Progenitor cell of endocrine pancreas (in vitro differentiated cells): ENCODE measurements at places on chromosomes 6 and 20.
A peak's percentile ranks its signal among the peaks of the same experiment; 100 is the strongest.

DNA sequence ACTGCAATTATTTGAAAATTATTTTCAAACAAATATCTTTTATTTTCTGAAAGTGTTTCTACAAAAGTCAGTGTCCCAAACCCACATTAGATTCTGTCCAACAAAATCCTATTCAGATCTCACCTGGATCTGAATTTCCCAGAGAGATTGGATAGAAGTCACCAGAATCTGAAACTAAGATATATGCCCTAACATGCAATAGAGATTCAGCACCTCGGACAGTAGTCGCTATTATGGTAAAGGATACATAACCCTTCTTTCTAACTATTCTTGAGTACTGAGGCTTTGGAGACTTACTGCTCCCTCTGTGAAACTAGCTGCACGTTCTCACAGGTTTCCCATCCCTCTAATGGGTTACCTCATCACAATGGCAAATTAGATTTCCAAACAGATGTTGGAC is 151.4 kb downstream of the ID4 start:
- no peak for DNase-seq

GRCh38 chr20:219290-220115 is 7.6 kb upstream of the DEFB129 start:
- no peak for DNase-seq

- no peak for DNase-seq
Measured at GRCh38 chr20:53983401-53983800, 87.0 kb downstream of the BCAS1 start.

- no peak for DNase-seq
Measured at GRCh38 chr6:12200015-12200564, 90.1 kb upstream of the EDN1 start.

DNA sequence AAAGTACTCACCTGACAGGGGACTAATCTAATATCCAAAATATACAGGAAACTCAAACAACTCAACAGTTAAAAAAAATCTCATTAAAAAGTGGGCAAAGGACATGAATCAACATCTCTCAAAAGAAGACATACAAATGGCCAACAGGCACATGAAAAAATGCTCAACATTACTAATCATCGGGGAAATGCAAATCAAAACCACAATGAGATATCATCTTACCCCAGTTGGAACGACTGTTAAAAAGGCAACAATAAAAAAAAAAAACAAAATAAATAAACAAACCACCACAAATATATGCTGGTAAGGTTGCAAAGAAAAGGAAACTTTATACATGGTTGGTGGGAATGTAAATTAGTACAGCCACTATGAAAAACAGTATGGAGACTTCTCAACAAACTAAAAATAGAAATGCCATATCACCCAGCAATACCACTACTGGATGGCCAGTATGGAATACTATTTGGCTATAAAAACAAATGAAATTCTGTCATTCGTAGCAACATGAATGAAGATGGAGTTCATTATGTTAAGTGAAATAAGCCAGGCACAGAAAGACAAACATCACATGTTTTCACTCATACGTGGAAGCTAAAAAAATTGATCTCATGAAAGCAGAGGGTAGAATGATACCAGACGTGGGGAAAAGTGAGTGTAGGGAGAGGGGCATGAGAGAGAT is 6.6 kb downstream of the SIRPB2 start:
- DNase-seq = no peak

- no peak for DNase-seq
Measured at GRCh38 chr20:44342248-44342647, 5.4 kb downstream of the R3HDML start.

- DNase-seq = peak; percentile 23
Measured at GRCh38 chr6:147507162-147508041, 1.1 kb upstream of the SAMD5 start.

DNA sequence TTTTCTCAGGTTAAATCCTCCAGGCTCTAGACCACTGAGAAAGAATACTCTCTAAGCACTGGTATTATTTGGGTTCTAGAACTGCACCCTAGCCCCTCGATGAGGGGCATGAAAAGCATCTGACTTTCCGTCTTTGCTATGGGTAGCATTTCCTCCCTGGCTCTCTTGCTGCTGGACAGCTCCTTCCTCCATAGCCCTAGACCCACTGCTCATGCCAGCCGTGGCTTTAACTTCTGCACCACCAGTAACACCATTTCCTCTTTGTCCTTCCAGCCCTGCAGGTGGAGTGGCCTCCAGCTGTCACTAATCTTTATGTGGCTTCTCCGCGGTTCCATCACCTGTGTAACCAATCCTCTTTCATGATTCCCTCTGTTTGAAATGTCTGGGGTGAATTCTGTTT is 194.9 kb downstream of the SCP2D1 start:
- no peak for DNase-seq

DNA sequence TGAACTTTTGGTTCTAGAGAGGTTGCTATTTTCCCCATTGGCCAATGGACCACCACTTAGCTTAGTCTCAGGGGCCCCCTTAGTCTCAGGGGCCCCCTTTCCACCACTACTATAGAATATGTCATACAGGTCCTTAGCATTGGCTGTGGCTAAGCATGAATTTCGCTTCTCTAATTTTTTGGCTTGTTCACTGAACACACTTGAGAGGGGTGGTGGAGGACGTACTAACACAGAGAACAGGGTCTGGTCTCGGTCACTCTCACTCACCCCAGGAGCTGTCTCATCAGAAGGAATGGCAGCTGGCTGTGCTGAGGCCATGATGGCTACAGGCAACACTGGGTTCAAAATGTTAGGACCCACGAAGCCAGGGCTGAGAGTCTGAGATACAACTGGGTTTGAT is 30.3 kb downstream of the ZNF318 start:
- DNase-seq = no peak

DNA sequence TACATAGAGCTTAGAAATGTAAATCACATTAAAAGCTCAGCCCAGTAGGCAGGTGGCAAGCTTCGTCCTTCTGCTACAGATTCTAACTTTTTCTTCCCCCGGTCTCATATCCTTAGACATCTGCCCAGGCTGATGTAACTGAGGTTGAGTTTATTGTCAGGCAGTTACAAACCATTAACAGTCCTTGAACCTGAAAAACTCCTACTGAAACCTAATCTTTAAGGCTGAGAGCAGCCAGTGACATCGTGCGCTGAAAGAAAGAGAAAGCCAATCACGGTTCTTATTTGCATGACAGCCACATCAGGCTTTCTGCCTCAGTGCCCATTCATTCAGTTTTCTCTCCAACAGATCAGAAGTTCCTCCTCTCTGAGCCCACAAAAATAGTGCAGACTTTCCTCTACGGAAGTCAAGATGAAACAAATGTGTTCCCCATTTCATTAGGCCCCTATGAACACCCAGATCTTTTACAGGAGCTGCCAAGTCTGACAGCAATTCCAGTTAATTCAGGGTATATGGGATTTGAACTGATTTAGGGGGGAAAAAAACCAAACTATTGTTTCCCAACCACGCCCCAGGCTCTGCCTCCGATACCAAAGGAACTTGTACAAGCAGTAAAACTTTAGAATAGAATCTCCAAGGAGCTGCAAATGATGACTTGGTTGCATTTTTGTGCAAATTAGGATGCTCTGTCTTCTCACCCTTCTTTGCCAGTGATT is at the start of gene NHSL1:
TSS of gene NHSL1 (minus strand) at position 192 of the 716 bp plus-strand sequence. CDS start 204 bp downstream, outside the sequence.
- no peak for DNase-seq

GRCh38 chr6:147248859-147249258 is 44.6 kb downstream of the STXBP5 start:
- DNase-seq = no peak

DNA sequence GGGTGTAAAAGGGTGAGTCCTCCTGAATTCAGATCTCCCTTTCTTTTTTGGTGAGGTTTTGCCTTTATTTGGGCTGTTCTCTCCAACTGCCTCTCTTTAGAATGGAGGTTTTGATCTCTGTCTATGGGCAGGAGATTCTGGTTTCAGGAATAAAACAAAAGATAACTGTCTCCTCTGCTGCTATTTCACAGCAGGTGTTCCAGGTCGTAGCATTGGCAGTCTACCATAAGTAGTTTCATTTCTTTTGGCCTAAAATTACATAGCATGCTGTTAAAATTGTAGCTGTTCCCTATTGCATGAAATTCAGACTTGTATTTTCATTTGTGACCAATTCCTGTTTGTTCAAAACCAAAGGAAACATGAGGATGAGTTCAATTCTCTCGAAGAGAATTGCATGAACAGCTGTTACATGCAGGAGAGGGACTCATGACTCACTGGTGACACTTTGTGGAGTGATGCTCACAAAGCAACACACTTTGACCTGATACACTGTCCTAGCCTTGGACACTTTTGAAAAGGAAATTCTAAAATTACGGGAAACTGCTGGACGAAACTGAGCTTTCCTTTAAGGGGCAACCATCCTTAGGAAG is 76.8 kb upstream of the SIRPG start:
- DNase-seq = no peak

DNA sequence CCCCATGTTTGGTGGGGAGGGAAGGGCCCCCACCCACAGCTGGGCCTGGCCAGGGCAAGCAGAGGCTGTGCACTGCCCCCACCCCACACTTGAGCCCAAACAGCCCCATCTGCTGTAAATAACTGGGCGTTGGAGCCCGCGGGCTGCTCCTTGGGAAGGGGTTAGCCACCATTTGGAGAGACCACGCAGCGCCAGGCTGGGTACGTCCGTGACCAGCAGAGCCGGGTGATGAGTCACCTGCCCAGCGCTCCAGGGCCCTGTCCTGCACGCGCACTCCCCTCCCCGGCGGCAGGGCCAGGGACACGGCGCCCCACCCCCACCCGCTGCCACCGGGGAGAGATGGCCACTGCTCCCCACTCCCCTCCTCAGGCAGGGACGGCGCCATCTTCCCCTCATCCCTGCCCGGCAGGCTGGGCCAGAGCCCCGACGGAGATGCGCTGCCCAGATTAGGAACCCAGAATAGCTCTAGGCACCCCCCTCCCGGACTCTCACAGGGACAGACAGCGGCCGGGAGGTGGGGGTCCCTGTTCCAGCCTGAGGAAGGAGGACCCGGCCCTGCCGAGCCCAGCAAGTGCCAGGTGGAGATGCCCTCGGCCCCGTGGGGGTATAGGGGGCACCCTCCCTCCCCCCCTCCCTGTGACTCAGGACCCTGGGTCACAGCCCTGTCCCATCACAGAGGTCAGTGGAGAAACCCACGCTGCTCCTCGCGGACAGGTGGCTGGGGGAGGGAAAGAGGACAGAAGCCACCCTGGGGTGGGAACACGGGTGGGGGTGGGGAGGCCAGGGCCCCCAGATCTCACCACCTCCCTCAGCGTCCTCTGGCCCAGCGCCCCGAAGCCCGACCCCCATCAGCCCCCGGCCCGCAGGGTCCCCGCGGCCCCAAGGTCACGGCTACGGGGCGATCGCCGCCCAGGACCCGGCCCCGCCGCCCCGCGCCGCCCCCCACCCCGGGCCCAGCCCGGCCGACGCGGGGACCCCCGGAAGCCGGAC is 642 bp downstream of the EEF1A2 start:
- DNase-seq = peak; percentile 6

- DNase-seq = no peak
Measured at GRCh38 chr6:131101911-131102680, 33.2 kb upstream of the AKAP7 start.

DNA sequence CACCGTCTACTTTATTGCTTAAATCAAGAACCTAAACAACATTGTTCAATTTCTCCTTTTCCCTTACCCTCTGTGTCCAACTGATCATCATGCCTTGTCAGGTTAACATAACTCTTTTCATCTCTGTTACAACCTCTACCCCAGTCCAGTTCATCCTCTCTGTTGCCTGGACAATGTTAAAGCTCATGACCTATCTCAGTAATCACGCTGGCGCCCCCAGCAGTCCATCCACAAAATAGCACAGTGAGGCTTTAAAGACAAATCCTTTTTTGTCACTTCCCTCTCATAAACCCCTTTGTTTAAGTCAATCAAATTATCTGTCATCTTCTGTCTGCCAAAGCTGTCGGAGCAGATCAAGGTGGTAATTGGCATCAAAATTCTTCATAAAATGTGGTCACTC is 140.1 kb downstream of the QKI start:
- no peak for DNase-seq

- no peak for DNase-seq
Measured at GRCh38 chr6:100305209-100305869, 159.4 kb downstream of the SIM1 start.

- DNase-seq = no peak
Measured at GRCh38 chr6:43724914-43725642, 37.5 kb upstream of the MRPS18A start.

GRCh38 chr6:133855991-133856370 is 32.9 kb upstream of the TCF21 start:
- DNase-seq = no peak

DNA sequence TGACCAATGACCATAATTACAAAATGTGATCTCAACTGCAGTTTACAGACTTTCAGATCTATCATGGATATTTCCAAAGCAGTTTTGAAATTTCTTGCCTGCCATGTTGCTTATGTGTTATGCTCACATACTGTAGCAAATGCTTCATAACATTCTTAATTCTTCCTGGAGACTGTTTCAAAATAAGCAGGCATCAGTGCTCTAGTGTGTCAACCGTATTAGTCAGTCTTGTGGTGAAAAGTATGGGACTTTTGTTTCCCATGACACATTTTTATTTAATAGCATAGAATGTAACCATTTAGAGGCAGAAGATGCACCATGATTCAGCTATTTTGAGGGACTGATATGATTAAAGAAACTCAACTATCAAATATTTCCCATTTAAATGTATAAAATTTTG is 1.7 kb downstream of the POPDC3 start:
- no peak for DNase-seq

DNA sequence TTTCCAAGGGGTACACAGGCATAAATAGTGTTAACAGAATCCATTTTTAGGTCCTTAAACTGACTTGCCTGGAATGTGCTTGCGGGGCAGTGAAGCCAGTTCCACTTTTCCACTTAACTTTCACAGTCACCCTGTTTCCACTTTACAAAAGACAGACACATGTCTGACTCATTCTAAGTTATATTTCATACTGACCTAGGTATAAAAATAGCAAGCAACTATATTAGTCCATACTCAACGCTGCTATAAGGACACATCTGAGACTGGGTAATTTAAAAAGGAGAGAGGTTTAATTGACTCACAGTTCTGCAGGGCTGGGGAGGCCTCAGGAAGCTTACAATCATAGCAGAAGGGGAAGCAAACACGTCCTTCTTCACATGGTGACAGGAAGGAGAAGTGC is 88.2 kb downstream of the MTFR2 start:
- DNase-seq = no peak

DNA sequence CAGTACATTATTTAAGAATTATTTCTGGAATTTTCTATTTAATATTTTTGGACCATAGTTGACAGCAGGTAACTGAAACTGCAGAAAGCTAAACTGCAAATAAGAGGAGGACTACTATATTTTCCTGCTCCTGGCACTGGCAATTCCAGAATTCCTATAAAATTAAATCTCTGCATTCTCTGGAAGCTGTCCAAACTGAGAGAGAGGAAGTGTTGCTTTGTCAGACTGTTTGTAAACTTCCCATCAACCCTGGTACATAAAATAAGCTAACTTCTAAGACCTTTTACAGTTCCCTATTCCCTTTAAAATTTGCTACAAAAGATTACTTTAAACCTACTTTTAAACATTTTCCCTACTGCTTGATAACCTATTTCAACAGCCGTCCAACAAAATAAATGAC is 196.1 kb upstream of the RUNX2 start:
- no peak for DNase-seq

- no peak for DNase-seq
Measured at GRCh38 chr6:56420296-56420695, 172.9 kb upstream of the COL21A1 start.
